Neural progenitor cell (in vitro differentiated cells): ENCODE measurements at places on chromosomes 7 and 10.

- DNase-seq, result no peak
These were observed 34.1 kb upstream of the NPFFR1 start for GRCh38 chr10:70317943-70318318.

DNA sequence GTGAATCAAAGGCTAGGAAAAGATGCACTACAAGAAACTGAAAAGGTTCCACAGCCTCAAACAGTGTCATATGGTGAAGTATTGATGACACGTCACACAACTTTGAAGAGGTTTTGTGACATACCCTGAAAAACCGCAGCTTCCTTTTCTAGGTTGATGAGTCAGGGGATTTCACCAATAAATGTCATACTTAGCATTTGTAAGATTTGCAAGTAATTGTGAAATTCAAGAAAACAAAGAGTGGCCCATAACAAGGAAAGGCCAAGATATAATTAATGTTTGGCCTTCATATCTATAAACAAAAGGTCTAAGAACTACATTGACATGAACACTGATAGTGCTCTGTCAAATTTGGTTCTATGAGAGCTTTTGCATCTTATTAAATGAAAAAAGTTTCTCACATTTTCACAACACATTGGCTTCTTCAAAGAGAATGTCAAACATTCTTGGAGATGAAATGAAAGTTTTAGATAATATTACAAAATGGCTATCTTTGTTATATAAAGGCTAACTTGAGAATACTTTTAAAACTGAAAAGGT is 62.0 kb upstream of the NAMPT start:
- no peak for DNase-seq

GRCh38 chr10:4909118-4909517 is 54.1 kb upstream of the AKR1C1 start:
- DNase-seq, result no peak

DNA sequence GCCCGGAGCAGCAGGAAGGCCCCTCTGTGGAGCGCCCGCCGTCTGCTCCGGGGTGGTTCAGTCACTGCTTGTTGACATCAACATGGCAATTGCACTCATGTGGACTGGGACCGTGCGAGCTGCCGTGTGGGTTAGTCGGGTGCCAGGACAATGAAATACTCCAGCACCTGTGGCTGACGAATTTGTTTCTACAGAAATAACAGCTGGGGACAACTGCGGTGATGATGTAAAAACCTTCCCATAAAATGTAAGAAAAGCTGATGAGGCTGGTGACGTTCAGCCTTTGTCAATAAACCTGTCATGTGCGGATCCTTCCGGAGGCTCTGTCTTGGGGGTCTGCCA is 5.6 kb downstream of the GPER1 start:
- no peak for DNase-seq

DNA sequence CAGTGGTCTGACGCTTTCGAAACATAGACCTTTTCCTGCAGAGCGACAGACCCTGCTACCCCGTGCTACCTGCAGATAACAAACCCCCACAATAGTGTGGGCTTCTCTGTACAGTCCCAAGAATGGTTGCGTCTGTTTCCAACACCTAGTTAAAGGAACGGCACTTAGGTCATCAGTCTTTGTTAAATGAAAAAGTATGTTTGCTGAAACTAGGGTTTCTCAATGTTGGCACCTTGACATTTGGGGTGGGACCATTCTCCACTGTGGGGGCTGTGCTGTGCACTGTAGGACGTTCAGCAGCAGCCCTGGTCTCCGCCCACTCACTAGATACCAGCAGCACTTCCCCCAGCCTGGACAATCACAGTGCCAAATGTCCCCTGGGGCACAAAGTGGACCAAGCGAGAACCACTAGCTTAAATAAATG is 13.7 kb downstream of the TECTB start:
- no peak for DNase-seq

DNA sequence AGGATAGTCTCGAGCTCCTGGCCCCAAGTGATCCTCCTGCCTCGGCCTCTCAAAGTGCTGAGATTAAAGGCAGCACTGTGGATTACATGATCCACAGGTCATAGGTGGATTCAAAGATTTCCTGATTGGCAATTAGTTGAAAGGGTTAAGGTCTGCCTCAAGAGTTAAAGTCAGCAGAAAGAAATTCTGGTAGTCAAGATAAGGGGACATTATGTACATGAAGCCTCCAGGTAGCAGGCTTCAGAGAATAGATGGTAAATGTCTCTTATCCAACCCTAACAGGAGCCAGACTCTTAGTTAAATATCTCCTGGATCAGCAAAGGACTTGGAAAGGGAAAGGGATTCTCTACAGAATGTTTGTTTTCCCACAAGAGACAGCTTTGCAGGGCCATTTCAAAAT is 93.7 kb downstream of the SKIDA1 start:
- DNase-seq, result no peak

DNA sequence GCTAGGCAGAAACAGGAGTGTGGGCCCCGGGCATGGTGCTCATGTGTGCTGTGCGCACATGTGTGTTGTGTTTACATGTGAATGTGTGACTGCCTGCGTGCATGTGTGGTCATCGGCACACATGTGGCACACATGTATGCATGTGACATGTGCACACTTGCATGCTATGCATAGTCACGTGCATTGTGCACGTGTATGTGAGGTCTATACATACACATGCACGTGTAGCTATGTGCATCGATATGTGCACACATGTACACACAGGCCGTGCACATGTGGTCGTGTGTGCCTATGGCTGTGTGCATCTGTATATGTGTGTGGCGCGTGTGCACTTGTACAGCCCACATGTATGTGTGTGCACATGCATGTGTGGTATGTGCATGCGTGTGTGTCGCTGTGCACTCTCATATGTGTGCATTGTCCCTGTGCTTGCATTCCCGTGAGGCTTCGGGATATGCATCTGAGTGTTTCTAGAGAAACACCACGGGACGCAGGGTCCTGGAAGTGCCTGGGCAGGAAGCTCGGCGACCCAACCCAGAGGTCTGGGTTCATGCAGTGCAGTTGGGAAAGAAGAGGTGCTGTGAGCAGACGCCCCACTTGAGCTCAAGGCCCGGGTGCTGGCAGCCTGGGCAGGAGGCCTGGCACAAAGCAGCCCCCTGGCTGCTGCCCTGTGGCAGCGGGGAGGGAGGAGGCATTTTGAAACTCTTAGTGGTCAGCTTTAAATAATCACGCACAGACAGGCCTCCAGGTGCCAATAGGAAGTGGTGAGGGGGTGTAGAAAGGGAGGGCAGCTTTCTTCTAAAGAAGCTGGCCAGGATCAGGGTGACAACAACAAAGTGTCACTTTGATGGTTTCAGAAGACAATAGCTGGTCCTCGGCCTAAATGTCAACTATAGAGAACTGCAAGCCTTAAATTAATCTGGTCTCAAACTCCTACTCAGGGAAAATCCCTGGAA is 410.0 kb upstream of the MGMT start:
- DNase-seq, result no peak

DNA sequence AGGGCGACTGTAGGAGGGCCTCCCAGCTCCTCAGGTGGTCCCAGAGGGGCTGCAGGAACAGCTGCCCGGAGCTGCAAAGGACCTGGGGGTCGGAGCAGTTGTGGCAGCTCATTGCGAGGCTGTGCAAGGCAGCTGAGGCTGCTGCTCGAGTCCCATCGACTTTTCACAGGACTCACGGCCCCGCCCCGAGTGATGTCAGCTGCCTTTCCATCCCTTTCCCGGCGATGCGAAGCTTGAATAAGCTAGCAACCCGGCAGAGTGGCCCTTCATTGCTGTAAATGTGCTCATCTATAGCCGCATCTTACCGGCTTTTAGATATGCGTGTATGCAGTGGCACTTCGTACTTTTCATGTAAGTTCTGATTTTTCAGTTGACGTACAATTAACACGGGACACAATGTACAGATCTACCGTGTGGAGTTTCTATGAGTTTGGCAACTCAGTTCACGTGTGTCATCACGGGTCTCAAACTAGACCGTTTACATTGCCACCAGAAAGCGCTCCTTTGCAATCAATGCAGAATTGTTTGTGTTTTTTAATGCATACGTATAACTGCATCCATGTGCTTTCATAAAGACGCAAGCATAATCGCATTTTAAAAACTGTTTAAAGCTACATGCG is at the start of gene CH25H:
CH25H (minus strand) TSS at position 137 of the 620 bp plus-strand sequence; CDS start at position 112, 25 bp downstream.
- DNase-seq, result peak; percentile 81

GRCh38 chr7:114293289-114294012 is 121.2 kb upstream of the FOXP2 start:
- peak; percentile 55 for DNase-seq

- no peak for DNase-seq
These were observed 88.8 kb downstream of the ELMO1 start for GRCh38 chr7:37359662-37360444.

DNA sequence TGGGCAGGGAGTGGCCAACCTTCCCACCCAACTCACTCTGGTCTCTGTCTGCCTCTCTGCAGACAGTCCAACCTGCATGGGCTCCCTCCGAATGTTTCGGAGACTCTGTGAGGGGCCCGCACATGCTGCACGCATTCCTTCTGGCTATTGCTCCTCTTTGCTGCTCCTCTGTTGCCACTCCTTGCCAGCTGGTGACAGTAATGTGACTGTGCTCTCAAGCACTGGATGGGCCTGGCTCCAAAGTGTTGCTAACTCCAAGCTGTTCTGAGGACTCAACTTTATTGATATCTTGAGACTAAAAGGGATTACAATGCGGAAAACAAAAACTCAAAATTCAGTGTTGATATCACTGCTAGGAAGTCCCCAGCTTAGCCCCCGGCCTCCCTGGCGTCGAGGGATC is 105.4 kb upstream of the KIF5B start:
- no peak for DNase-seq

GRCh38 chr10:131676046-131676799 is 224.6 kb upstream of the PPP2R2D start:
- no peak for DNase-seq

DNA sequence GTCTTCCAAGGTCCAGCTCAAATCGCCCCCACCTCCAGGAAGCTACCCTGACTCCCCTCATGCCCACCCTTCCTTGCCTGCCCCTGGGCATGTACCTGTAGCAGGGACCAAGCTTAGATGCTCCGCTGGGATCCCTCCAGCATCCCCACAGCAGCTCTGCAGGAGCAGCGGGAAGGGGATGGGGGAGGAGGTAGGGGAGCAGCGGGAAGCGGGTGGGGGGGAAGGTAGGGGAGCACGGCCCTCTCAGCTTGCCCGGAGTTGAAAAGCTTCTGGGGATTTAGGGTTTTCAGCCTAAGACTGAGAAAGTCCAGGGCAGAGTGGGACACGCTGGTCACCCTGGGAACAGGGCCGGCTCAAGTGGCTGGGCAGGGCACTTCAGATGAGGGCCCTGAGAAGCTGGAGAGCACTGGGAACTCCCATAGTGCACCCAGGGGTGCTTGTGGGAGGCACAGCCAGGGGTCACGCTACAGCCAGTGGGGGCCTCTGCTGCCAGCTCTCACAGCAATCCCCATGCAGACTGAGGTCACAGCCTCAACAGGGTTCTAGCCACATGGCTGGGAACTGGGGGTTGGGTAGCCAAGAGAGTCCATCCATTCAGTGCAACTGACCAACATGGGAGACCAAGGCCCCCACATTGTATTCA is 13.4 kb downstream of the WDR86 start:
- DNase-seq, result no peak

GRCh38 chr10:130686689-130687300 is 550.6 kb downstream of the GLRX3 start:
- peak; percentile 83 for DNase-seq

DNA sequence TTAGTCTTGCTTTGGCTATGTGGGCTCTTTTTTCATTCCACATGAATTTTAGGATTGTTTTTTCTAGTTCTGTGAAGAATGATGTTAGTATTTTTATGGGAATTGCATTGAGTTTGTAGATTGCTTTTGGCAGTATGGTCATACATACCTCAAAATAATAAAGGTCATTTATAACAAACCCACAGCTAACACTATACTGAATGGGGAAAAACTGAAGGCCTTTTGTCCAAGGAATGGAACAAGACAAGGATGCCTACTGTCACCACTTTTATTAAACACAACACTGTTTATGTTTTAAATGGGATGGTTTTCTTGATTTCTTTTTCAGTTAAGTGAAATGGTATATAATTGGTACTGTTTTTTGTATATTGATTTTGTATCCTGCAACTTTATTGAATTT is 84.3 kb downstream of the CCDC7 start:
- DNase-seq, result no peak

DNA sequence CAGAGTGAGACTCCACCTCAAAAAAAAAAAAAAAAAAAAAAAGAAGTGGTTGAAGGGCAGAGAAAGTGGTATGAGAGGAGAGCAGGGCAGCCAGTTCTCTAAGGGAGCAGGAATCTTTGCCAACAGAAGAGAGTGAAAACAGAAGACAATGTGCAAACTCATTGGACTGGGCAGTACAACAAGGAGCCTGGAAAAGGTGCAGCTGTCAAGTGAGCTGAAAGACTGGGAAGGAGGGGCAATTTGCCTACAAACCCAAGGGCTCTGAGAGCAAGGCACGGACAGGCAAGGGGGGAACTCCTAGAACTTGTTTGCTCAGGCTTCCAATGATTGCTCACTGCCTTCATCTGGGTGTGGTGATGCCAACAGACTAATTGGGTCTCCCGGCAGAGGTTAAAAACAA is 9.5 kb downstream of the ACTR1A start:
- DNase-seq, result no peak
